NCI-H2029 treated with DMSO at 0.1 percent for 48 hours (cell line): ENCODE measurements at places on chromosomes 3 and 15.

DNA sequence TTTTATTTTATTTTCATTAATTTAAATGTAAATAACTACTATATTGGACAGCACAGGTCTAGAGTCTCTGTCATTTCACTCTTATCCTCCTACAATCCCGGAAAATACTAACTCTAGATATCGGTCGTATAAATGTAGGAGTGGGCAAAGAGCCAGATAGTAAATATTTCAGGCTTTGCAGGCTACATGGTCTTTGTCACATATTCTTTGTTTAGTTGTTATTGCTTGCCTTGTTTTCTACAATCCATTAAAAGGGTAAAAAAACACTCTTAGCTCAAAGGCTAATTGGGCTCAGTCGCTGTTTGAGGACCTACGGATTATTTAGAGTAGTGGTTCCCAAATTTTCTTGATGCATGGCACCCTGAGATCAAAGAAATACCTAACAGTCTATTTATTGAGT is 1.7 kb downstream of the KNL1 start:
- no peak for DNase-seq

GRCh38 chr3:186965141-186965879 is 35.0 kb downstream of the ST6GAL1 start:
- DNase-seq, result no peak

DNA sequence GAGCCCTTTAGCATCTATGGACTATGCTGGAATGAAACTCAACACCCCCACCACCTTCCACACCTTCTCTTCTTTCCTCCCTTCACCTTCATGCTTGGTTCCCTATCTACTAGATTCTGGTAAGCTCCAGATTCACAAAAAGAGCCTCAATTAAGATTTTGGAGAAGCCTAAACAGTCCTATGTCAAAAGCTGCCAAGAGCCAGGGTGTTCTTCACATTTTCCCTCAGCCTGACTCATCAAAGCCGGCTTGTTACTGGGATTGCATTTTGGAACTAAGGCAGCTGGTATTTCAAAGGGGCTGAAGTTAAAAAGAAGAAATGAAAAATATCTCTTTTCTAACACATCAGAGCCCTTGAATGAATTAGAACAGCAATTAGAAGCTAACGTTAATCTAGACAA is 247.7 kb downstream of the MYRIP start:
- DNase-seq, result no peak

GRCh38 chr3:130823241-130823884 is 70.5 kb upstream of the ATP2C1 start:
- no peak for DNase-seq

DNA sequence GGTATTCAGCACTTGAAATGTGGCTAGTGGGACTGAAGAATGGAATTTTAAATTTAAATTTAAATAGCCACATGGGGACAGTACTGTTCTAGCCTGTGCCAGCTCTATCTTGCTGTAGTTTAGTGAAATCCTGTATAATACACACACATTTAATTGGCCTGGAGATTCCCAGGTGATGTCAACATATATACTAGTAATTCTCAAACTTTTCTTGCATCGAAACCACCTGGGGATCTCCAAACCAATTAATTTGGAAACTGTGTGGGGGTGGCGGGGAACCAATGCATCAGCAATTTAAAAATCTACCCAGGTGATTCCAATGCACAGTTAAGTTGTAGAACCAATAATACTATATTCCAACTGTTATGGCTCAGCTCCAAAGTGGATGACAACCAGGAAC is 228.9 kb upstream of the MRPL3 start:
- DNase-seq, result no peak
